ENCODE measurements at places on chromosomes 1 and 21.

DNA sequence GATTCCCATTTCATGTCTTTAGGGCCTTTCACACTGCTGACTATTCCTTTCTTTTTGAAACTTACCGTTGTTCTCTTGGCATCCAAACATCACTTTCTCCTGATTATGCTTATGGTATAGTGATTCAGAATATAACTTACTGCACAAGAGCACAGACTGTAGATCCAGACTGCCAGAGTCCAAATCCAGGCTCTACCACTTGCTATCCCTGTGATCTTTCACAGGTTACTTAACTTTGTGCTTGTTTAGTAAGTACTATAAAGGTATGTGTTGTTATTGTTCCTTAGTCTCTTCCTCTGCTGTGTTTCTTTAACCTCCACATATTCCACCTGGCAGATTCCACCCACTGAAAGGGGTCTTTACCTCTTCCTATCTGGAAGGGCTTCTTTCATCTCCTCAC, 8.4 kb downstream of the SCMH1 start:
- DNase-seq: no peak

DNA sequence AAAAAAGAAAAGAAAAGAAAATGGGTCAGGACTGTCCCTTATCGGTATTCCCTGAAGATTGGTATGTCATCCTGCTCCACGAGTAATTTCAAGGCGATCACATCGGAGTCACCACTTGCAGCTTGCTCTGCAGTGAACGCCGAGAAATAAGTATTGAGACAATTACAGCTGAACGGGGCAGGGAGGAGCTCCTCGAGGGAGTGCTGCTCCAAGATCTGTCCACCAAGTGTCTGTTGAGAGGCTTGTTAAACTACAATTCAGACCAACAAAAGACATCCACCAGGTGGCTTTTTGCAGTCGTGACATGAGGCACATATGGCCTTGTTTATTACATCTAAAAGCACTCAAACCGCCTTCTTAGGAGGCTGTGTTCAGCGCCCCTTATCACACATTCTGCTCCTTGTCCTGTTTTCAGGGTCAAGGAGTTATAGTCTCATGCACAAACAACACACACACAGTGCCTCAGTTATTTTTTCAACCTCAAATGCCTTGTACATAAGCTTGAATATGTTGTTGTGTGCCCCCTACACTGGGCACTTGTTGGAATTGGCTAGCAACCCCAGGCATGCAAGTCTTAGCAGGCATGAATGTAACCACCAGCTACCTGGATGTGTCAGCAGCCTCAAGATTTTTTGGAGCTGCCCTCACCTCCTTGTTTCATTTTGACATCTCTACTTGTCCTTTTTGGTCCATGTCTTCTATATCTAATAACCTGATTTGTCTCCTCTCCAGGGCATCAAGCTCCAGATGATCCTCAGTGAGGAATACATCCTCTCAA, 13.0 kb upstream of the CD48 start:
- DNase-seq: no peak

GRCh38 chr1:241413974-241414373, 57.0 kb upstream of the RGS7 start:
- no peak for DNase-seq

GRCh38 chr1:60742339-60742738, 340.0 kb upstream of the NFIA start:
- DNase-seq: no peak

DNA sequence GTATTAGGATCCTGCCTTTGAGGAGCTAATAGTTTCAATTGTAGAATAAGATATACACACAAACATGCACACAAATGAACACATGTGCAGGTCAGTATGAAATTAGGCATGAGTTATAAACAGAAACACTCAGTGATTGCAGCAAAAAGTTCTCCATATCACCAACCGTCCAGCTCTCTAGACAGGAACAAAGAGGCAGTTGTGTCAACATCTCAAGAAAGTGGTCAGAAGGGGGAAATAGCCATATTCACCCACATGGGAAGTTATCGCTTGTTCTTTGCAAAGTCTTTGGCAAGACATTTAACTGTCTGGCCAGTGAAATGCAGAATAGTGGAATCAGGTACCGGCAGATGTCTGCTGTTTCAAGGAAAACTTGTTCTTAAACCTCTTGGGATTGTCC, 29.4 kb upstream of the PIGC start:
- DNase-seq: no peak

DNA sequence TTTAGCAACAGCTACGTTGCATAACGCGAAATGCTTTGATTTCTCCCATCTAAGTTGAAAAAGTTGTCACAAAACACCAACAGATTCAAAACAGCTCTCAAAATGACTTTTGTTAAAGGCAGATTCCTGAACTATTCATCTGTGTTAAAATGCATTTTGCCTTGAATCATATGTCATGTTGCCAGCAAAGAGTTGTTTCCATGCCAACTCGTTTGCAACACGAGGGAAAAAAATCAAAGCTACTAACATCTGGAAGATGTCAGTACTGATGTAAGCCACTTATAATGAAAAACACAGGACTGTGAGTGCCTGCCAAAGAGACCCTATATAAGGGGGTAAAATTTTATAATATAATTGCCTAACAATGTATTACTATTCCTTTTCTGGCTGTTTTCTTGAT, 182.7 kb upstream of the PTBP2 start:
- no peak for DNase-seq
